ENCODE measurements at places on chromosomes 7 and 10. TPM values are rescaled to one million over a fixed set of nuclear protein-coding genes. Genes with fewer than 3 reads are reported as not detected.

Gene DDIT4
- 153 TPM for total RNA-seq

Gene TPST1
- total RNA-seq: 41.4 TPM

Gene GBX1
- not detected for total RNA-seq

Gene SERPINE1
- not detected for total RNA-seq

Gene TSPAN12
- 6.0 TPM for total RNA-seq

Gene BTBD16
- 0.98 TPM for total RNA-seq

Gene PRPS1L1
- not detected for total RNA-seq

Gene NRG3
- total RNA-seq: 3.2 TPM

Gene CREB5
- total RNA-seq: 50.4 TPM

Gene GPR146
- 3.1 TPM for total RNA-seq

Gene KCNIP2
- total RNA-seq: 30.0 TPM

Gene C10orf67
- not detected for total RNA-seq

Gene ELAPOR2
- 122 TPM for total RNA-seq

Gene MAP3K8
- 1.7 TPM for total RNA-seq

Gene TMEM196
- total RNA-seq: 3.6 TPM

Gene MEOX2
- total RNA-seq: 0.39 TPM

Gene EMX2
- total RNA-seq: 0.47 TPM

Gene CCDC146
- total RNA-seq: 3.7 TPM

Gene CAMK2B
- total RNA-seq: 55.1 TPM

Gene BHLHA15
- total RNA-seq: not detected

Gene CTNNA3
- 3.3 TPM for total RNA-seq

Gene UPK3B
- total RNA-seq: 6.5 TPM

Gene BAG3
- 15.7 TPM for total RNA-seq

Gene PSPH
- 51.6 TPM for total RNA-seq

Gene EGR2
- 0.37 TPM for total RNA-seq

Gene FAM180A
- not detected for total RNA-seq

Gene CALML5
- not detected for total RNA-seq

Gene PPA1
- total RNA-seq: 82.4 TPM

Gene EIF3B
- total RNA-seq: 136 TPM

Gene HOXA6
- total RNA-seq: not detected

Gene INSYN2A
- total RNA-seq: 1.7 TPM

Gene SLC13A1
- total RNA-seq: not detected

Gene TSPAN33
- total RNA-seq: 6.6 TPM

Gene CFAP58
- total RNA-seq: 2.2 TPM

Gene ZNF425
- total RNA-seq: 6.5 TPM

Gene ZNF365
- 0.76 TPM for total RNA-seq

Gene EPHA1
- 4.7 TPM for total RNA-seq

Gene CFAP69
- 0.71 TPM for total RNA-seq

Gene CPA5
- not detected for total RNA-seq

All from glutamatergic neuron (in vitro differentiated cells).